SW 1271 (cell line): ENCODE measurements at places on chromosomes 6 and 20.

DNA sequence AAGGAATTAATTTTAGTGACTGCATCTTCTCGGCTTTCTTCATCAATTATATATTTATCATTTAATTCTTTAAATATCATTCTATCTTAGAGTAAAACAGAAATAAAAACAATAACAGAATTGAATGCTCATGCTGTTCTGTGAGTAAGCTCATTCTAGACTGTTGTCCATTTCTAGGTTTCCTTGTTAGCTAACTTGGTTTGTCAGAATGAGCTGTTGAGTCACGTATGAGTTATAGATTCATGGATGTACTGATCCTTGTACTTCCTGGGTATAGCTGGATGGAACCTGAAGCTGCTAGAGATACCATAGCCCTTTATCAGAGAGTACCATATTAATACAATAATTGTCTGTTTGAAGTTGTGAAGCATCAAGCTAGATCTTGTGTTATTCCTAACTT lies 515.3 kb downstream of the TENT5A start:
- DNase-seq = no peak

GRCh38 chr6:119661628-119662027 lies 312.1 kb upstream of the MAN1A1 start:
- no peak for DNase-seq

- no peak for DNase-seq
Observed at GRCh38 chr6:26170181-26170580, 83.0 kb downstream of the HFE start.

- DNase-seq = no peak
Observed at GRCh38 chr20:42556575-42556974, 633.1 kb downstream of the PTPRT start.

DNA sequence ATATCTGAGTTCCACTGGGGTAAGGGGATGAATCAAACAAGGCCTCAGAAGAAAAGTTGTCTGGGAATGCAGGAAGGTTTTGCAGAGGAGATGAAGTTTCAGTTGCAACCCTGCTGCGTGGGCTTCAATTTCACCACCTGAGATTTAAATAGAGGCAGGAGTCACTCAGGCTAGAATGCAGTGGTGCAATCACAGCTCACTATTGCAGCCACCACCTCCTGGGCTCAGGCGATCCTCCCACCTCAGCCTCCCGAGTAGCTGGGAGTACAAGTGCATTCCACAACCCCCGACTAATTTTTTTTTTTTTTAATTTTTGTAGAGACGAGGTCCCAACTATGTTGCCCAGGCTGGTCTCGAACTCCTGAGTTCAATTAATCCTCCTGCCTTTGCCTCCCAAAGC lies 1.5 kb upstream of the ZNF165 start:
- no peak for DNase-seq

DNA sequence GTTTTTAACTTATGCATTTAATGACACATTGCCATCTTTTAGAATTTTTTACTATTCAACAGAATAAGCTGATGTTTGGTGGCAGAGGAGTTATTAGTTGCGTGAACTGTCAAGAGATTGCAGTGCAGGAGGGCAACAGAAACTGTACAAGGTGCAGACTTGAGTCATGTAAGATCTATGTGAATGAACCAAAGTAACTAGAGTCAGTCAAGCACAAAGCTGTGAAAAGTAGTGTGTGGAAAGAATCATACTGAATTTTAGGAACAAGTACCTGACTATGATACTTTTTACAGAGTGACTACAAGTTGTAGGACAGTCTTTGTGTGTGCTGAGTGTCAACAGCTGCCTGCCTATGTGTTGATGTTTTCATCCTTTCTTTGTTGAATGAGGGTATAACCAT lies 2.7 kb upstream of the C6orf163 start:
- DNase-seq = no peak

DNA sequence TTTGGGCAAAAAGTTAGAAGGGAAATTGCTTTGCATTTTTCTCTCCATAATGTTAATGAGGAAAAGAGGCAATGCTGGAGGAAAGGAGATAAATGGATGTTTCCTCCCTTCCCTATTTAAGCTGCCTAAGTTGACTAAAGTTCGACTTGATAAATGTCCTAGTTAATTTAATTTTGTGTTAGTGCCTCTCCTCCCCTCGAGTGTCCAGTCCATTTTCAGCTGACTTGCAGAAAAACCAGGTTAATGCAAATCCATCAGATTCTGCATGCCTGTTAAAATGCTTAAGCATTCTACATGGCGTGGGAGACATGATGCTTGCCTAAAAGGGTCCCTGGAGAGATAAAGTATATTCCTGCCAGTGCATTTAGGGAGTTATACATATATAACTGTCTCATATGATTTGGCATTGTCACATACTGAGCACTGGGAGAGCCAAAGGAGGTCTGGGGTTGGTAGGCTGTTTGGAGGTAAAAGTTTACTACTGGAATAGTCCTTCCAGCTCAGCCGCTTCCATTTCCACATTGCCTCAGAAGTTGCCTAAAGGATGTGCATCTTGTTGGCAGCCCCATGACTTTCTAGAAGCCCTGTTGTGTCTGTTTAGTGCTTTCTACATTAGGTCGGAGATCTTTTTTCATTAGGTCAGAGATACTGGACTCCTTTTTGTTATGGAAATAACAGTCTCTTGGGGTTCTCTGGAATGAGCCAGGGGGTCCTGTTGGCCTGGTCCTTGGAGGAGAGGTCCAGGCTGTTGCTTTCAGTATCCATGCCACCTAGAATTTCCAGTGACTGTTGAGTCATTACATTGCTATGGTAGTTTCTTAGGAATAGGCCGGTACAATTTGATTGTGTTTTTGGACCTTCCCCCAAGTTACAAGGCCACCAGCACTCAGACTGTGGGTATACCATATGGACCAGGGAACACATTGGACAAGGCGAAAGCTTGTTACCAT lies 30.4 kb downstream of the JARID2 start:
- no peak for DNase-seq

DNA sequence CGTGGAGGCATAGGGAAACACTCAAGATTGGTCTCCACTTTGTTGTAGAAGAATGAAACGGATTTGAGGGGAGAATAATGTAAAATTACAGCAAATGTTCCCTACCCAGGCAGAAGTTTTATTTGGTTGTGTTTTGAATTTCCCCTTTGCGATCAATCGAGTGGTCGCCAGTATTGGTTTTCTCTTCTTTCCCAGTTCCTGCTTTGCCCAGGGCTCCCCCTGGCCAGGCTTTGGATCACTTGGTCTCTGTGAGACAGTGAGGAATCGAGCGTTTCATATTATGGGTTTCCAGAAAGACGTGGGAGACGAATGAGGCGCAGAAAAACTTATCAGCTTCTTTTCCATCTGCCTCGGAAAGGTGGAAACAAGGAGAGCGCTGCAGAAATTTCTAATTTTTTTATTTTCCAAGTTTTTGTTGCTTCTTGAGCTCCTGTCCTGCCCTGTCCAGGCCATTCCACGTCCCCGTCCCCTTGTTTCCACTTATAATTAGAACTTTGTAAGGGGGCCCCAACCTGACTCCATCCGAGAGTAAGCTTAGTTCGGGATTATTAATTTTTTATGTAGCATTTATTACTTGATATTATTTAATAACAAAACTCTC lies 7.5 kb upstream of the TBX18 start:
- DNase-seq = no peak

DNA sequence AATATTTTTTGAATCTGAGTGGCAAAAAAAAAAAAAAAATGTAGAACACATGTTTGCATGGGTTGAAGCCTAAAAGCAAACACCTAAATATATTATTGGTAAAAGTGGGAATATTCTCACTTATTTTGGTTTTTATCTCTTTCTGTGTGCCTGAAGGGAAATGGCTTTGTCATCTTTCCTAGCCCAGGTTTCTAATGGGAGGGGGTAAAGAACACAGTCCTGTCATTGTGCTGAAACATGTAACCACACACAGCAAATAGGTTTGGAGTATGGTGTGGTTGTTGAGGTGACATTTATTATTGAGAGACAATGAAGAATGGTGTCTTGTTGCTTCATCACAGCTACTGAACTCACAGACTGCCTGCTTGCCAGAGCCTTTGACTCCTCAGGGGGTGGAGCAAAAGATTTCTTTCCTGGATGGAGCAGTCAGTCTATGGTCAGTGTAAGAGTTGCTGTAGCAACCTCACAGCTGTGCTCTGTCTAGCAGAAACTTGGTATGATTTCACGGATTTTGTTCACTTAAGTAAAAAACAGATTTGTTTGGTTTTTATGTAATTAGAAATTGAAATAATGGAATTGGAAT lies 70.2 kb downstream of the CEP57L1 start:
- DNase-seq = peak; percentile 14

- no peak for DNase-seq
Observed at GRCh38 chr6:1645466-1646185, 35.9 kb downstream of the FOXC1 start.

DNA sequence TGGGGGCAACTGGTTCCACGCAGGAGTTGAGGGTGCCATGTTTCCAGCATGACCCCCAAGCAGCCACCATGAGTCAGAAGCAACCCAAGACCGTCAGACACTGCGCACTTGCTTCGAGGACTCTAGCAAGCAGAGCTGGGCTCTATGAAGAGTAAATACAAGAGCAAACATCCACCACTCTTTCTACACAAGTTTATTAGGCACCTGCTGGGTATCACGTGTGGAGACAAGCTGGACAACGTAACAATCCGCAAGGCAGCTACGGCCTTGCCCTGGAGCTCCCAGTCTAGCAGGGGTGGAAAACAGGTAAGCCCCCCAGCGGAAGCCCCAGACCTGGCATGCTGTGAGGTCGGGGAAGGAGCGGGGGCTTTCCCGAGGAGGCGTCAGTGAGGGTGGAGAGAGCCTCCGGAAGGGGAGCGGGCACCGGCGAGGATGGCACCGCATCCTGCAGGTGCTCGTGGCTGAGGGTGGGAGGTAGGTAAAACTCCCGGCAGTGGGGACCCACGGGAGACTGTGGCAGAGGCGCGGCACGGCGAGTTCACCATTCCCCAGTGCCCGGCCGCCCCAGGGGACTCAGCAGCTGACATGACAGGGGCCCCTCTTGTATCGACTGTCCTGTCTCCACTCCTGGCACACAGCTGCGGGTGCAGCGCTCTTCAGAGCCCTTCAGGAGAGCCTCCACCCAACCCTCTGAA lies 33.6 kb downstream of the GNAS-AS1 start:
- no peak for DNase-seq

DNA sequence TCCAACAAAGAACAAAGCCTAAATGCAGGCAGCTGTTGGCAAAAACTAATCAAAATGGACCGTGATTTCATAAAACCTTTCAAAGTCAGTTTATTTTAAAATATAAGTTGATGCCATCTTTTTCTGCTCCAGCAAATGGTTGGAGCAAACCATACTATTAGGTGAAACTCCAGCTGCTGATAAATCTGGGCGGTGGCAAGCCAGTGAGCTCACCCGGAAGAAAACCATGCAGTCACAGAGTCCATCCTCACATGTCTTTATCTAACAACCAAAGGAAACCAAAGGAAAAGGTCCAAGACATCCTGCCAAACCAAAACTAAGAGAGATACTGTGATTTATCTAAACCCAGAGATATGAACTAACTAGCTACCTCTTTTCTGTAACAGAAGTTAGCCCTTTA lies 72.6 kb downstream of the HIVEP2 start:
- no peak for DNase-seq

GRCh38 chr6:74997646-74998045 lies 208.2 kb downstream of the COL12A1 start:
- no peak for DNase-seq

DNA sequence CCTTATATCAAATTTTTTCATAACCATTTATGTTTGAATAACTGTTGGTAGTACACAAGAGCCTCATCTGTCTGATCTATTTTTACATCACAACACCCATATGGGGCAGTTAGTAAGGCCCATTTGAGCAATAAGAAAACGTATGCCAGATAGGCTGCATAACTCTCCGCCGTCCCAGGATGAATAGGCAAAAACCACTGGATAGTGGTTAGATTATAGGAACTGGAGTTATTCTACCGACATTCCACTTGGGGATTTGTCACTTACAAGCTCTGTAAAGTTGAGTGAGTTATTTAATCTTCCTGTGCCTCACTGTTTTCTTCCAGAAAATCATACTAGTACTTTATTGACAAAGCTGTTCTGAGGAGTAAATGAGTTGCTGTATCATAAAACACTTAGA lies 881.9 kb downstream of the QKI start:
- DNase-seq = no peak

- DNase-seq = no peak
Observed at GRCh38 chr6:90227213-90227612, 69.4 kb downstream of the BACH2 start.

DNA sequence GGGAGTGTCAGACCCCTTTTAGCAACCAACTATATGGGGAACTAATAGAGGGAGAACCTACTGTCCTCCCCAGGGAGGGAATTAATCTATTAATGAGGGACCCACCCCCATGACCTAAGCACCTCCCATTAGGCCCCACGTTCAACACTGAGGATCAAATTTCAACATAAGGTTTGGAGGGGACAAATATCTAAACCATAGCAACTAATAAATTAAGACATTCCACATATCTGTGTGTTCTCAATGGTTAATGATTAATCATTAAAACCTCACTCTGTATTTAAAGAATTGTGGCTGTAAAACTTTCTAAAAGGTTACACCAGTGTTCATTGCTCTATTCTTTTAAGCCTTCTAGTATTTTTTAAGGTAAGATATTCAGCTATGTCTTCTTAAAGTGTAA lies 500.4 kb upstream of the SULF2 start:
- no peak for DNase-seq

DNA sequence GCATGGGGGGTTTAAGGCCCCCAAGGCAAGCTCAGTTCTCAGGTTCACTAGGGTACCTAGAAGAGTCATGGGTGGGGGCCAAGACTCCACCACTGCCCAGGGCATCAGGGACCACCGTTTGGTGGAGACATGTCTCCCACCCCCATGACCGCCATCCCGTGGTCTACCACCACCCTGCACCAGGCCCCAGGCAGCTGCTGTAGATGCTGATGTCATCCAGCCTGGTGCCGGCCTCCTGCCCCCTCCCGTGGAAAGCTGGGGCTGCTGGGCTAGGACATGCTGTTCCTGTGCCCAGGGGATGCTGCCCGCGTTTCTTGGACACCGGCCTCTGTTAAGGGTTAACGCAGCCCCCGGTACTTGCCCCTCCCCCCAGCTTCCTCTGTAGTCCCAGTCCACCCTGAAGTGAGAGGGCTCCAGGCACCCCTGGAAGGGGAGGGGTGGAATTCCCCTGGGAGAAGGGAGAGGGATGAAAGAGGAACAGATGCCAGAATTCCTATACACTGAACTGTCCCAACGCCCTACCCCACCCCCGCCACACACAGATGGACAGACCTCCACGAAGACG lies 587 bp downstream of the IP6K3 start:
- DNase-seq = no peak

DNA sequence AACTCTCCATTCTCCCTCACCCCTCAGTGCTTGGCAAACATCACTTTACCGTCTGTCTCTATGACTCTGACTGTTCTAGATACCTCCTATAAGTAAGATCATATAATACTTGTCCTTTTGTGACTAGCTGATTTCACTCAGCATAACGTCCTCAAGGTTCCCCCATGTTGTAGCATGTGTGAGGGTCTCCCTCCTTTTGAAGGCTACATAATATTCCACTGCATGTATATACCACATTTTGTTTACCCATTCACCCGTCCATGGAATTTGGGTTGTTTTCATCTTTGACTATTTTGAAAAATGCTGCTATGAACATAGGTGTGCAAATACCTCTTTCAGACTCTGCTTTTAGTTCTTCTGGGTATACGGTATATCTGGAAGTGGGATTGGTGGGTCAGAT lies 28.3 kb downstream of the CTCFL start:
- no peak for DNase-seq
